Testis (tissue), 5 donors: ENCODE measurements at places on chromosomes 6 and 20. TPM values are rescaled to one million over a fixed set of nuclear protein-coding genes. Genes with fewer than 3 reads are reported as not detected.

Gene SFTA2
- not detected for total RNA-seq

Gene MANEA
- total RNA-seq = 11.3 TPM

DNA sequence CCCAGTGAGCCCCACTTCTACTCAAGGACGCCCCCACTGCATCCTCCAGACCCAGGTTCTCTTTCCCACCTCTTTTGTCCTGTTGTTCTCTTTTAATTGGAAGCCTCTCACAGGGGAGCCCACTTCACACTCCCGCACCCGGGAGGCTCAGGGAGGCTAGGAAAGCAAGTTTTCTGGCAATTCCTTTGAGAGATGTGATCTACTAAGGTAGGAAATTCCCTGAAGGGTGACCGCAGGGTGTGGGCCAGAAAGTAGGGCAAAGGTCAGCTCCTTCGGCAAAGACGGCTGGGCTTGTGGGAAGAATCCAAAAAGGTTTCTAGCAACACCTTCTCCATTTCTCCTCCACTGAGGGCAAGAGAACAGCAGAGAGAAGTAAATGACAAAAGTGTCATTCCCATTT is 98.1 kb upstream of the PTPN1 start:
- no peak for DNase-seq

DNA sequence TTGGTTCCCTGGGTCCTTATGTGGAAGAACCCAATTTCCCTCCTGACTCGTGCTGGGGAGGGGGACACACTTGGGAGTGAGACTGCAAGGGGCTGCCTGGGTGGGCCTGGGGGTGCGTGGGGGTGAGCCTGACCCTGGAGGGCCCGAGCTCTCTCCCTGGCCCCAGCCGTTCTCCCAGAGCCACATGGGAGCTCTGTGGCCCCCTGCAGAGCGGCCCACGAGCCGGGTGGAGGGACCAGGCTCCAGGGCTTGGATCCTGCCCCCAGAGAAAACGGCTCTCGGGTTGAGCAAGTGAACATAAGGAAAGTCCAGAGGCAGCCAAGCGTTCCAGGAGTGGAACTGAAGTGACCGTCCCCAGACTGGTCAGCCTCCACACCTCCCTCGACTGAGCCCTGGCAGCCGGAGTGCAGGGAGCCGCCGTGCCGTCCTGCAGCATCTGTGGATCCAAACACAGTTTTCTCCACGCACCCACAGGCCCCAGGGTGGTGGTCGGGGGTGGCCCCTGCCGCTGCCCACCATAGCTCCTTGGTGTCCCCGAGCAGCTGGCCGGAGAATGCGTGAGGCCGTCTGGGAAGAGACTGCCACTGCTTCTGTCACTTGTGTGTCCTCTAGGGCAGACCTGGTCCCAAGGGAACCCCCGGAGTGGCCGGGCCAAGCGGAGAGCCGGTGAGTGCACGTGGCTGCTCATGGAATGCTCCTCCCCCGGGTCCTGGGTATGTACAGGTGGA is 10.6 kb downstream of the COL9A3 start:
- no peak for DNase-seq

DNA sequence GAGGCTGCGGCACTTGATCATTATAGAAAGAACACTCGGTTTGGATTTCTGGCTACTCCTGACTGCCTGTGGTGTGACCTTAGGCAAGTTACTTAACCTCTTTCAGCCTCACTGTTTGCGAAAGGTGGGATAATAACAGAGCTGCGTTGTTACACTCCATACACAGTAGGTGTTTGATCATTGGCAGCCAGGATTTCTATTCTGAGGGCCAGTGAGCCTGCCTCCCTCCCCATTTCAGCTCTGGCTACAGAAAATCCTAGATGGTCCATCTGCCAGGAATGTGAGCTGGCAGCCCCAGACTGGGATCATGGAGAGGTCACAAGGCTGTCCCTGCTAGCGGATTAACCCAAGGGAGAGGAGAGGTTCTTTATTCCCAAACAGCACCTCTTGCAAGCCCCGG is 2.7 kb downstream of the KCNB1 start:
- no peak for DNase-seq

DNA sequence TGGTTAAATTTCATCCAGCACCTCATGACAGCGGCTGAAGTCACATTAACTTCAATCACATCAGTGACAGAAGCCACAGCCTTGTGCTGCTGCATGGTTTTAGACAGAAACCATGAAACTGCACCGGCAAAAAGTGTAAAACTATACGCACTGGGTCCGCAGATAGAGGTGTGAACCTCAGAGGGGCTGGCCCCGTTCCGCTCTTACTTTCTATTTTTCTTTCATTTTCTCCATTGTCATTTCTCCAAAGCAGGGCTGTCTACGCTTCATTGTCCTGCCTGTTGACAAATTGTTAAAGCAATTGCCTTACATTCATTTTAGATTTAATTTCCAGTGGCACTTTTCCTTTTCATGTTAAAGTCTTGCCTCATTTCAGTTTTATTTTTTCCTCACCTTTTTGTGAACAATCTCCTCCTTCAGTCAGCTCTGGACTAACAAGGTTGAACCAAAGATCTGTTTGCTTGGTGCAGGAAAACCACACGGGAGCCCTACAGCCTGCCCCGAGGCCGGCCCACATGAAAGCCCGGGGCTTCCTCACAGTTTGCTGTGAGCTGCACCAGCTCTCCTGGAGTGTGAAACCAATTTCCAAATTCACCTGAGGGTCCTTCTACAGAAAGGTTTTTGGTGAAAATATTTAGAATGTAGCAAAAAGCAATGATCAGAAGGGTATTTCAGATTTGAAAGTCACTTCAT is 63.7 kb downstream of the PRR18 start:
- DNase-seq = no peak

DNA sequence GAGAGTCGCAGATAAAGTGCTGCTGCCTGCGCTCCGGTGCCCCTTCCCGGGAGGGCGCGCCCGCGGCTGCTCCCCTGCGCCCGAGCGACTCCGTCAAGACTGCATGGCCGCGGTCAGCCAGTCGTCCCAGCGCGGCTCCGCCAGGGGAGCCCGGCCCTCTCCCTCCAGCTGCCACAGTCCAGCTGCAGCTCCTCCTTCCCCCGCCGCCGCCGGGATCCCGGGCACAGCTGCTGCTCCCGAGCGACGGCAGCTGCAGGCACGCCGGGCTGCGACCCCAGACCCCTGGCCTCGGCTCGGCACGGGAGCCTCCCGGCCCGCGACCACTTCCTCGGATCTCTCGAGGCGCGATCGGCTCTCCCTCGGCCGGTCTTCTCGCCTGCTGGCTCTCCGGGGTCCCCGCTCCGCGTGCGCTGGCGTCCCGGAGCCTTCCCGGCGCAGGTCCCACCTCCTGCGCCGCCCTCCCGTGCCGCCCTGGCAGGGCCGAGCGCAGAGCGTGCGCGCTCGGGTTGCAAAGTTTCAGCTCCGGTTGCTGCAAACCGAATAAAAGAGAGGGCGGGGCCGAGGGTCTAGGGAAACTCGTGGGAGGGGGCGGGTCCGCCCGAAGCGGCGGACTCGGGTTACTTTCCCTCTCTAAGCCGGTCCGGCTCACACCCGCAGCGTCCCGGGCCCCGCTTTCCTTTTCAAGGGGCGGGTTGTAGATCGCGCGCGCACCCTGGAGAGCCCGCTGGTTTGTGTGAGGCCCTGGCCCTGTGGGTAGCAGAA is at the start of gene CNKSR3:
TSS of gene CNKSR3 (minus strand) at position 542 of the 762 bp plus-strand sequence. CDS start 571 bp downstream, outside the sequence.
- peak; percentile 94 for DNase-seq

GRCh38 chr20:47663354-47664067 is 121.8 kb downstream of the SULF2 start:
- DNase-seq = peak; percentile 87

- no peak for DNase-seq
These were observed 3.4 kb upstream of the KCNG1 start for GRCh38 chr20:51026269-51026668.

Gene BFSP1
- 11.3 TPM for total RNA-seq

Gene SLC22A16
- total RNA-seq = 25.0 TPM

GRCh38 chr6:9192405-9192909 is 757.1 kb upstream of the SLC35B3 start:
- no peak for DNase-seq

Gene BTBD3
- 83.6 TPM for total RNA-seq

GRCh38 chr20:38844963-38845362 is 39.5 kb downstream of the PPP1R16B start:
- no peak for DNase-seq

GRCh38 chr20:44891826-44892225 is 6.3 kb downstream of the YWHAB start:
- DNase-seq = no peak

Gene TSBP1
- 11.8 TPM for total RNA-seq

DNA sequence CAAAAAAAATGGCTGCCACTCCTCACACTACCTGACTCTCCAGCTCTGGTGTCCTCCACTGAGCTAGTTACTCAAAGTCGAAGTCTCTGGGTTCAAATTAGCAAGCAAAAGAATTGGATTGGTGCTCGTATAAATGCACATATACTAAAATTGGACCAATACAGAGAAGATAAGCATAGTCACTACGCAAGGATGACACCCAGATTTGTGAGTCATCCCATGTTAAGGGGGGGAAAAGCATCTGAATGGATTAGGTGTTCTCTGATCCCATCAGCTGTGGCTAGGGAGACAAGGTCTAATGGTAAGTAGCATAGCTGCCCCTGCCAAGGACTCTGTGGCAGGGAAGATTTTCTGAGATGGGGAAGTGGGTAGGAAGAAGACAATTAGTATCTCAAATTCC is 18.3 kb upstream of the AMD1 start:
- no peak for DNase-seq

Gene FOXC1
- 10.6 TPM for total RNA-seq

Gene MRAP2
- total RNA-seq = 3.2 TPM

- DNase-seq = peak; percentile 62
These were observed 122.8 kb upstream of the COL21A1 start for GRCh38 chr6:56370127-56370540.

Gene FAM217A
- total RNA-seq = 13.0 TPM

- no peak for DNase-seq
These were observed 29.5 kb downstream of the RBM38 start for GRCh38 chr20:57420571-57421252.

- DNase-seq = no peak
These were observed 733 bp downstream of the ZBTB22 start for GRCh38 chr6:33316603-33317418.

GRCh38 chr6:56949265-56949664 is 5.6 kb upstream of the BEND6 start:
- no peak for DNase-seq

DNA sequence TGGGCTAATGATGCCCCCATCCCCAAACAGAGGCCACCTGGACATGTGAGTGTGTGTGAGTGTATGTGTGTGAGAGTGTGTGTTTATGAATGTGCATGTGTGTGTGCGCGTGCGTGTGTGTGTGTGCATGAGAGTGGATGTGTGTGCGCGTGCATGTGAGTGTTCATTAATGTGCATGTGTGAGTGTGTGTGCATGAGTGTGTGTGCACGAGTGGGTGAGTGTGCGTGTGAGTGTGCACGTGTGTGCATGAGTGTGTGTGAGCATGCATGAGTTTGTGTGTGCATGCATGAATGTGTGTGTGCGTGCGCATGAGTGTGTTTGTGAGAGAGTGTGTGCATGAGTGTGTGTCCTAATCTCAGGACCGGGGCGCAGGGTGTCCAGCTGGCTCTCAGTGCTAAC is 1.3 kb downstream of the IYD start:
- DNase-seq = no peak

DNA sequence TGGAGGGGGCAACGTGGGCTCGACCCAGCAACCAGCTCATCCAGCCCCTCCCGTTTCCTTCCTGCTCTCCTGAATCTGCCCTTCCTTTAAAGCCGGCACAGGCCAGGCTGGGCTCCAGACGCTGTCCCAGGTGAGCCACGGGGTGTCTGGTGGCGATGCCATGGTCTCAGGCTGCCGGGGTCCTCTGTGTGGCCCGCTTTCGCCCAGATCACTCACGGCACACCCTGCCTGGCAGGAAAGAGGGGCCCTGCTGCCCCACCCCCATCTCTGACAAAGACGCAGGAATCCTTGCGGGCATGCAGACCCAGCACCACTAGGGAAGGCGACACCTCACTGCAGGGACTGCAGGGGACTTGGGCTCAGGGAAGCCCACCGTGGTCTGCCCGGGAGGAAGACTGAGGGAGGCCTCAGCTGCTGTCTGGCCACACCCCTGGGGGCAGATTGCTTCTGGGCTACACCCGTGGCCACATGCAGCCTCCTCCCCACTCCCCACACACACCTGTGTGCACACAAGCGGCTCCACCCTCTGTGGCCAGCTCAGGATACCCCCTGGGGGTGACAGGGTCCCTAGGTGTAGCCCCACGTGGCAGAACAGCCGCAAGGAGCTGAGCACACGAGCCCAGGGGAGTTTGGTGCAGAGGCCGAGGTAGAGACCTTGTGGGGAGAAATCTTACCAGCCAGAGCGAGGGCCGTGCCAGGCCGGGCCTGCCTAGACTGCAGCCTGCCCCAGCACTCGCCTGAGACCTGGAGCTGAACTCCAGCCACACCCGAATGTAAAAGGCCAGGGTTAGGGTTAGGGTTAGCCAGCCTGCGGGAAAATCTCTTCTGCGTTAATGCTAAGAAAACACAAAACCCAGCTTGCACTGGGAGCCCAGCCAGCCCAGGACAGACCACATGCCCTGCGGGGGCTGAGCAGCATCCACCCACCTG is 104.6 kb downstream of the DLL1 start:
- DNase-seq = no peak

- DNase-seq = no peak
These were observed 191.3 kb upstream of the PROKR2 start for GRCh38 chr20:5508044-5508443.

- DNase-seq = no peak
These were observed 7.3 kb downstream of the ABT1 start for GRCh38 chr6:26604026-26604425.

Gene NFATC2
- 6.5 TPM for total RNA-seq

Gene C20orf202
- total RNA-seq = 1.7 TPM

DNA sequence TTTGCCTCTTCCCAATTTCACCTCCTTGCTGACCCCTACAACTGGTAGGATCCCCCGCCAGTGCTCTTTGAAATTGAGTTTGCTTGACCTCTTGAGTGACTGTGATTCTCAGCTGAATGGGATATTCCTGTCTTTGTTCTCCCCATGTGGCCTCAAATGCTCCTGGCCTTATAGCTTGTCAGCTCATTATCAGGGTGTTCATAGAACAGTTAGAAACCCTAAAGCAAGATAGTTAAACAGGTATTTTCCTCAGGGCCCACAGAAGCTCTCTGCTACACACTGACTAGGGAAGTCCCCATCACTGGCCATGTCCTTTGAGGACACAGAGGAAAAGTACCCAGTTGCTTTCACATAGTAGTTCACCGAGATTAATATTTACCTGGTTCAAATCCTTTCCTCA is 211.5 kb upstream of the DTNBP1 start:
- no peak for DNase-seq

- DNase-seq = peak; percentile 77
These were observed at the start of gene RGL2 for GRCh38 chr6:33298773-33299236. Gene RGL2, minus strand, starts transcription at chr6:33298942. Its CDS starts 332 bp downstream, at chr6:33298610.

DNA sequence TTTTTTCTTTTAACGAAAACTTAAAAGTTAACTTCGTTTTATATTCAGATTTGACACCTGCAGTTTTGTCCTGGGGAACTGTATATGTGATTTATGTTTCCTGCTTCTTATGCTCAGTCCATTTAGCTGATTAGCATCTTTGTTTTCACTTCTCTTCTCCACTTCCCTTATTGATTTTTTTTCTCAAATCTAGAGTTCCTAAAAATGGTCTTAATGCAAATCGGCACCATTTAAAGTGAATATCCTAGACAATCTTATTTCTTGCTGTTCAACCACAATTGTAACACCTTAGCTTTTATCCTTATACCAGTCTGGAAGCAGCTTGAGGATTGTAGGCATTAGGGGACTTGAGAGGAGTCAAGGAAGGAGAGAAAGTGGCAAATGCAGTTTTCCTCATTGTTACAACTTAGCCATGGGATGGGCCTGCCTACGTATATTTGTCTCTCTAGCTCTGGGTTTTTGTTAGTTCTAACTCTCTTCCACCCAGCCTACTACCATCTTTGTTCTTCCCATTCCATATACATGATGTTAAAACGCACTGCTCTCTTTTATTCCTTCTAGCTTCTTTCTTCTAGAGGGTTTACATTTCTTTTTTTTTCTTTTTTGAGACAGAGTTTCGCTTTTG is 8.5 kb downstream of the QRSL1 start:
- DNase-seq = no peak

GRCh38 chr6:109349419-109349987 is 32.8 kb downstream of the CD164 start:
- peak; percentile 21 for DNase-seq
